ENCODE measurements at places on chromosomes 7 and 10.
A peak's percentile ranks its signal among the peaks of the same experiment; 100 is the strongest.

- no peak for DNase-seq
Observed at GRCh38 chr7:52830801-52831200, 204.6 kb upstream of the POM121L12 start.

GRCh38 chr10:102368077-102368476, 27.4 kb upstream of the NFKB2 start:
- no peak for DNase-seq

DNA sequence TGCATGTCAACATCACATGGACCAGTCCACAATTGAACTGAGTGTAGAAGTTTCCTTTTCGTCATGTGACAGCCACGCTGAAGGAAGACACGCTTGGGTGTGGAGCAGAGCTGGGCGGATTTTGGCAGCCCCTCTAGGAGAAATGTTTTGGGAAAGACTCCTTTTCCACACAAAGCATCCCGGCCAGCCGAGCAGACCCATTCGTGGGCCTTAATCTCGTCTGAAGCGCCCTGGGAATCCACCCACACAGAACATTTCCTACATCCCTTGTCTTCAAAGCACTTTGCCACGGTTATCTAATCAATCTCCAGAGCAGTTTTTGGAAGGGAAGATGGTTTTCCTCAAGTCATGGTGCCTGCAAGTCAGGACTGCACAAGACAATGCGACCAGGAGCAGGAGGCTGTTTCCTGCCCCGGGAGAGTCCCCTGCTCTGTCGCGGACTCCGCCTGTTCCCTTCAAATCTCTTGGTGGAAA, 8.4 kb upstream of the IFT22 start:
- DNase-seq, result no peak

GRCh38 chr7:24283554-24283896, 465 bp upstream of the NPY start:
- DNase-seq, result no peak

GRCh38 chr10:60677531-60678129, 100.6 kb upstream of the CDK1 start:
- no peak for DNase-seq

GRCh38 chr7:141198194-141198958, 124.5 kb downstream of the TMEM178B start:
- DNase-seq, result no peak

DNA sequence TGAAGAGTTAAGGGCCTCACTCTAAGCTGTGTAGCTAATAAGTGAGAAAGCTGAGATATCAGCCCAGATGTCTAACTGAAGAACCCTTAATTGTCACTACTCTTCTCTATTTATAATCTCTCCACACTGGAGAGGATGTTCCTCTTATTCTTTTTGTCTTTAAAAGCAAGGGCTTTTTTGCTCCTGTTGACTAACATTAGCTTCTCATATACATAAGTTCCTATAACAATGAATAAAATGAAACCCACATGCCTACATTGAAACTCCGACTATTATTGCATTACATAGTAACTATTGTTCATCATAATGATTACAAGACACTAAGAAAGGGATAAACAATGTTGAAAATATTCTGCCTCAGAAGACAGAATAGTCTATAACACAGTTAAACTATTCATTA, 67.1 kb downstream of the GNAT3 start:
- DNase-seq, result no peak

- DNase-seq, result no peak
Observed at GRCh38 chr7:28671526-28671925, 259.2 kb downstream of the CREB5 start.

DNA sequence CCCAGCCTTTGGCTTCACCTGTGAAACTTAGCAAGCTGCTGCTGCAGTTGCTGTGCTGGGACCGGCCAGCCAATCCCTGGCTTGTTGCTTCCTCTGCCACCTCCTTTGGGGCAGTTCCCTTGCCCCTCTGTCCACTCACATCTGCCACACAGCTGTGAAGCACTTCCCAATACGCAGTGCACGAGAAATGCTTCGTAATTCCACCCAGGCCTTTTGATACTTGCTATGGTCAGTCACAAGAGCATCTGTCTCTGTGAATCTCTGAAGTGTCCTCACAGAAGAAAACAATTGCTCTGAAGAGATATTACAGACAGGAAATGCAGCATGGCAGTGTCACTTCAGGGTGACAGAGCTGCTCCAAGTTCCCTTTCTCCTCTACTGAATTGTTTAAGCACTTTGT, 208.5 kb downstream of the PTEN start:
- no peak for DNase-seq

GRCh38 chr10:120076996-120077706, 184.6 kb downstream of the SEC23IP start:
- DNase-seq, result no peak

DNA sequence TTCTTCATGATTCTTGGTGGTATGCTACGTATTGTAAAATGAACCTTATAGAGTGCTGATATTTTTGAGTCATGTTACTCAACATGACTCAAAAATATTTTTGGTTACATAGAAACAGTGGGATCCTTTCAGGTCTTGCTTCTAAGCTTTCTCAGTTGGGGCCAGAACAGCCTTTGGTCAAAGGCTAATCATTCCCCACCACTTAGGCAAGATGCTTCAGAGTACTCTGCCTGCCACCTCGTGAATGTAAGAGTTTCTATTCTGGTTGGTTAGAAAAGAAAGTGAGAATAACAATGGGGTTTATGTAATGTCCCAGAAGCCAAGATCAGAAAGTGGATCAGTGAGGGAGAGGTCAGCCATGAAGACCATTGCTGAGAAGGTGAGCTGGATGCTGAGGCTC, 327.8 kb downstream of the TCERG1L start:
- no peak for DNase-seq

DNA sequence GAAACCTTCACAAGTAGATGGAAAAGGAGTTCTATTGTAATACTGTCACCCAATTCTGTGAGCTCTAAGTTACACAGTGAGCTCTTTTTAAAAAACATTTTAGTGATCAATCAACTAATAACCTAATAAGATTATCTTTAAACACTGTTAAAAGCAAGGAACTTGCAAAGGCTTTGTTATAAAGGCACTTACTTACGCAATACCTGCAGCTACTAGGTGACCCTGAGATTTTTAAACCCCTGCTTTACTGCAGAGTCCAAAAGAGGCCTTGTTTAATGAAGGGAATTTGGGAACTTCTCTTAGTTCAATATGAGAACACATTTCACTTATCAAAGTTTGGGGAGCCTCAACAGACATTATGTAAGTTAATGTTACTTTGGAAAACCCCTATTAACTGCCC, 53.3 kb downstream of the P4HA1 start:
- no peak for DNase-seq

GRCh38 chr7:101586078-101586905, 42.8 kb downstream of the MYL10 start:
- no peak for DNase-seq

GRCh38 chr7:96005271-96005670, 232.9 kb downstream of the DYNC1I1 start:
- no peak for DNase-seq

DNA sequence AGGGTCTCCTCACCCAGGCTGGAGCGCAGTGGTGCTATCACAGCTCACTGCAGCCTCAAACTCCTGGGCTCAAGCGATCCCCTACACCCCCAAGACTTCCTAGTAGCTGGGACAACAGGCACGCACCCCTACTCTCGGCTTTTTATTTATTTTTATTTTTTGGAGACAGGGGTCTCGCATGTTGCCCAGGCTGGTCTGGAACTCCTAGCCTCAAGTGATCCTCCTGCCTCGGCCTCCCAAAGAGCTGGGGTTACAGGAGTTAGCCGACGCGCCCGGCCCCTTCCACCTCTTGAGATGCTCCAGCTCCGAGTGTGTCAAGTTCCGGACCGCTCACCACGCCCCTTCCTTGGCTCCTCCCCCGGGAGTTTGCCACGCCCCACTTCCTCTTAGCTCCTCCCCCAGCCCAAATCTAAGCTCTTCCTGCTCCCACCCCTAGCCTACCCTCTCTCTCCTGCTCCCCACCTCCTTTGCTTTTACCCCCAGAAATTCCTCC, 6.3 kb downstream of the NAT16 start:
- peak; percentile 34 for DNase-seq

DNA sequence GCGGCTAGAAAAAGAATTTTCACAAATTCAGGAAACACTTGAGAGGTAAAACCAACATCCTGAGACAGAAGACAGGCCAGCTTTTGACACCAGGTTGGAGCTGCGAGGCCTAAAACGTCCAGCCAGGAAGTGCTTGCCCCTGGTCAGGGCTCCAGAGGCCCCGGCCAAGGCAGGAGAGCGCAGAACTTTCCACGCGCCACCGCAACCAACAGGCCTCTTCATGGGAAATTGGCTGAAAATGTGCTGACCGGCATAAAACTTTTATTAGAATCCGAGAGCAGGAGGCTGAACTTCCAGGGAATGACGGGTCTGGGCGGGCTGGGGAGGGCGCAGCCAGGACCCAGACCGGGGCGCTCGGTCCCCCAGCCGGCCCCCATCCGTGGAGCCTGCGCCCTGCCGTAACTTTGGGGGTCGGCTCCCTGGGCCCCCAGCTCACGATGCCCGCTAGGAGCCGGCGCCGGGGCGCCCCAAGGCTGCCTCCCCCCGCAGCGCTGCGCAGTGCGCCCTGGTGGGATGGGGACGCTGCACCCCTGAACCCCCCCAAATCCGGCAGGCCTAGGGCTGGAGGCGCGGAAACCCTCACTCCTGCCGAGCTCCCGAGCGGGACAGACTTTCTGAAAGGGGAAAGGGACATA, 414.0 kb upstream of the MKI67 start:
- DNase-seq, result no peak

DNA sequence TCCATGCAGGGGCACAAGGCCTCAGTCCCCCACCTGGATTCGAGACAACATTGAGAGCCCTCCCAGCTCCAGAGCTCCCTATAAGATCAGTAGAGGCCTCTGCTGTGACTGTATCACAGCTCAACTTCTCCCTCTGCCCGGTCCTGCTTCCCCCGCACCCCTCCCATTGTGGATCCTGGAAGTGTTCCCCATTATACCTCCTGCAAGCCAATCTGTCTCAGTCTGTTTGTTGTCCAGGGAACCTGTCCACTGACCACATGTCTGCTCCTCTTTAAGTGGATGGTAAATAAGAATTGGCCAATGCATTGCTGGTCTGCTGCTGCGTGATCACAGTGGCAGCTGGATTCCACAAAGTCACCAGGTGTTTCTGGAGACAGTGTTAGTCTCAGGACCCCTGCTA, 259.7 kb upstream of the HABP2 start:
- DNase-seq, result no peak

GRCh38 chr7:33821970-33822369, 83.4 kb upstream of the BMPER start:
- no peak for DNase-seq

DNA sequence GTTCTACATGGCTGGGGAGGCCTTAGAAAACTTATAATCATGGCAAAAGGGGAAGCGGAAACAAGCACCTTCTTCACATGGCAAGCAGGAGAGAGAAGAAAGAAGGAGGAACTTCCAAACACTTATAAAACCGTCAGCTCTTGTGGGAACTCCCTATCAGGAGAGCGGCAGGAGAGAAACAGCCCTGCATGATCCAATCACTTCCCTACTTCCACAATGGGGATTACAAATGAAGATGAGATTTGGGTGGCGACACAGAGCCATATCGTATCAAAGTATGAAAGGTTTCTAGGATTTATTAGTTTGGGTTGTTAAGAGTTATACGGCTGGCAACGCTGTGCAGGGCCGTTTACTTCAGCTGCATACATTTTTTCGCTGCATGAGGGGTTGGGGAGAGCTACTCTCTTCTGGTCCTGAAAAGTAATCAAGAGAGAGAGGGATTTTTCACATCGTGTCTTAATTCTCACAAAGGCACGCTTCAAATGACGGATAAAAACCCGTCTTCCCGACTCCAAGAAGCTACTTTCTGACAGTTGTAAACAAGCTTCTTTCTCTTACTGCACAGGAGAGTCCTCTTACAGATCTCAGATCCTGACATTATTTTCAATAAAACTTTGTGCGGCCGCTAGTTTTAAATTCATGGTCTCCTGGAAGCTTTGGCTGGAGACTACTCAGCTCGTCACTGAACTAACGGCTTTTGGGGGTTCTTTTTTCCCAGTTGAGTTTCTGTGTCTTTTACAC, 751 bp upstream of the GTPBP10 start:
- DNase-seq, result no peak

- no peak for DNase-seq
Observed at GRCh38 chr10:103936022-103936421, 18.0 kb upstream of the STN1 start.

- peak; percentile 18 for DNase-seq
Observed at GRCh38 chr7:107874605-107875446, 16.2 kb upstream of the DLD start.

DNA sequence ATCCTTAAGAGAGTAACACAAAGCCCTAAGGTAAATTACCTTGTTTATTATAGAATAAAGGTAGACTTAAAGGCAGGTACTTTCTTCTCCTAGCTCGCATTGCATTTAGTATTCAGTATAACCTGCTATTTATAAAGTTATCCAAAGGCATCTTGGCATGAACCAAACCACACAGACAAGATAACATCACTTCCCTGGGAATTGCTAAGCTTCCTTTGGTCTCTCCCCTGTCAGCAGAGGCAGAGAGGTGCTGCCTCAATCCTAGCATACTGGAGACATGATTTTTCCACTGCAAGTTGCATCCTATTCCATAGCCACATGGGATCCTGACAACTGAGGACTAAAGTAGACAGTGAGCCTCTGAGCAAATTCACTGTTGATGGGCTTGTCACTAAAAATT, 101.7 kb upstream of the IL6 start:
- DNase-seq, result no peak

DNA sequence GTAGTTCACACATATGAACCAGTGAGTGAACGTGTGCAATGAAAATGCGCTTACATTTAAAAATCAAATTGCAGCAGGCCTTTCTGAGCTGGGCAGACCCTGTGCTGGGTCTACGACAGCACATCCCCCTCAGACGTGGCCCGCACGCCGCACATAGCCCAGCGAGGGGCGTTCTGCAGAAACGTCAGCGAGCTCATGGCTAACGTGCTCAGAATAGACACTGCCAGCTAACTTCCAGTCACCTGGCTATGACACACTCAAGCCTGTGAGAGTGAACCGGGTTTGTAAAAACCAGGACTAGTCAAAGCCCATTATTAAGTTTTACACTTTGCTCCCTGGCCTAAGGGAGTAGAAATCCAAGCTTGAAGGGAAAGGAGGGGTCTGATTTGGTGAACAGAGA, 108.1 kb upstream of the INSIG1 start:
- no peak for DNase-seq

DNA sequence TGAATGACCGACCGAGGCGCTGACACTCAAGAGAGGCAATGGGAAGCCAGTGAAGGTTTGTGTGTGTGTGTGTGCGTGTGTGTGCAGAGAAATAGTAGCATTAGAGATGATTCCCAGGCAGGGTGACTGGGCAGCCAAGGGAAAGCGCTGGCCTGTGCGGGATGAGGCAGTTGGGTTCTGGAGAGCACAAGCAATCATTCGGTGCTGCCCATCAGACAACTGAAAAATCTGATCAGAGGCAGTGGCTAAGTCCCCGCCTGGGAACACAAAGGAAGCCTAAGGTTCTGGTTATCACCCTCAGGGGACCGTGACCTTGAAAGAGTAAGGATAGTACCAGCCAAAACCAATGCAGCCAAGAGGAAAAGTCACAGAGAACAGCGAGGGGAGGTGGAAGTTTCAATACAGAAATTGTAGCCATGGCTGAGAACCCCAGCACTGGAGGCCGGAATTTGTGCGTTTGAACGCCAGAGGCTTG, 868 bp upstream of the PDCD4 start:
- DNase-seq, result no peak

- DNase-seq, result no peak
Observed at GRCh38 chr10:116385994-116386809, 41.4 kb upstream of the PNLIPRP3 start.

All from effector CD4-positive, alpha-beta T cell (primary cell).